ENCODE measurements at places on chromosomes 5 and 9.
A peak's percentile ranks its signal among the peaks of the same experiment; 100 is the strongest.

GRCh38 chr5:137407090-137407489 is 92.0 kb downstream of the SPOCK1 start:
- DNase-seq, result no peak

DNA sequence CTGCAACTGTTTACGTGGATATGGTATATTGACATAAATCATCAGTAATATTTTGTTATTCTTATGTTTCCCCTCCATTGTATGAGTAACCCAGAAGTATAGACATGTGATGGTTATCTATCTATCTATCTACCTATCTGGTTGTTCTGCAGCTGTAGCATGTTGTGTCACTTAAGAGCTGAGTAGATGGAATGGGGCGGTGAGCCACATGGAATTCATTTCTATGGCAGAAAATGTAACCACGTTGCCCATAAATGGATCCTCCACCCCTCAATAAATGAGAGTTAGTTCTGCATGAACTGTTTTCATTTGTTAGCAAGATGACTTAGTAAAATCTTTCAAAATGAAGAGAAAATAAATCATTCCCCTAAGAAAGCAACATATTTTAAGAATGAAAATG is 553.2 kb downstream of the MAT2B start:
- DNase-seq, result no peak

- no peak for DNase-seq
Observed at GRCh38 chr5:139458580-139459407, 3.7 kb downstream of the ECSCR start.

DNA sequence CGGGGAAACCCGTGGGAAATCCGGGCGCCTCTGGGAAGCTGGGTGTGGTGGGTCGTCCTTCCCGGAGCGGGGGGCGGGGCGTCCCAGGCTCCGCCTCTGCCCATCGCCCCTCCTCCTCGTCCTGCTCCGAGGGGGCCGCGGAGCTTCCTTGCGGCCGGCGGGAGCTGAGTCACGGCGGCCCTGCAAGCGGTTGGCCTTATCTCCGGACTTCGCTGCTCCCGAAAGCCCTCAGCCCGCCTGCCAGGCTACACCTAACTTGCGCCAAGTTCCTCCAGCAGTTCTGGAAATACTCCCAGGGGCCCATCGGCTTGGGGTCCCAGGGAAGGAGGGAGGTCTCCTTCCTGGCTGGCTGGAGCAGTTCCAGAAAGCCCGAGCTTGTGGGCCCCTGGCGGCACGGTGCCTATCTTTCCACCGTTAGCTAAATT is 54.1 kb upstream of the CDKN2AIPNL start:
- peak; percentile 37 for DNase-seq
